Ascending aorta (tissue), 2 donors: ENCODE measurements at places on chromosomes 1 and 21. TPM values are rescaled to one million over a fixed set of nuclear protein-coding genes. Genes with fewer than 3 reads are reported as not detected.

Gene LRIG2
- total RNA-seq = 16.1 TPM

Gene RNF186
- total RNA-seq = not detected

- H3K4me1 ChIP-seq = no peaks in the 10 kb centered on the region
- H3K4me3 ChIP-seq = no peak overlapping the region
- no peak overlapping the region for H3K27ac ChIP-seq
Measured at GRCh38 chr21:40166291-40166843, 299.1 kb downstream of the PCP4 start.

GRCh38 chr1:58629031-58629462 is 52.0 kb upstream of the TACSTD2 start:
- no peaks in the 10 kb centered on the region for H3K36me3 ChIP-seq
- H3K4me3 ChIP-seq = no peak overlapping the region
- no peak overlapping the region for H3K27ac ChIP-seq
- no peak for DNase-seq
- no peaks in the 10 kb centered on the region for H3K4me1 ChIP-seq

DNA sequence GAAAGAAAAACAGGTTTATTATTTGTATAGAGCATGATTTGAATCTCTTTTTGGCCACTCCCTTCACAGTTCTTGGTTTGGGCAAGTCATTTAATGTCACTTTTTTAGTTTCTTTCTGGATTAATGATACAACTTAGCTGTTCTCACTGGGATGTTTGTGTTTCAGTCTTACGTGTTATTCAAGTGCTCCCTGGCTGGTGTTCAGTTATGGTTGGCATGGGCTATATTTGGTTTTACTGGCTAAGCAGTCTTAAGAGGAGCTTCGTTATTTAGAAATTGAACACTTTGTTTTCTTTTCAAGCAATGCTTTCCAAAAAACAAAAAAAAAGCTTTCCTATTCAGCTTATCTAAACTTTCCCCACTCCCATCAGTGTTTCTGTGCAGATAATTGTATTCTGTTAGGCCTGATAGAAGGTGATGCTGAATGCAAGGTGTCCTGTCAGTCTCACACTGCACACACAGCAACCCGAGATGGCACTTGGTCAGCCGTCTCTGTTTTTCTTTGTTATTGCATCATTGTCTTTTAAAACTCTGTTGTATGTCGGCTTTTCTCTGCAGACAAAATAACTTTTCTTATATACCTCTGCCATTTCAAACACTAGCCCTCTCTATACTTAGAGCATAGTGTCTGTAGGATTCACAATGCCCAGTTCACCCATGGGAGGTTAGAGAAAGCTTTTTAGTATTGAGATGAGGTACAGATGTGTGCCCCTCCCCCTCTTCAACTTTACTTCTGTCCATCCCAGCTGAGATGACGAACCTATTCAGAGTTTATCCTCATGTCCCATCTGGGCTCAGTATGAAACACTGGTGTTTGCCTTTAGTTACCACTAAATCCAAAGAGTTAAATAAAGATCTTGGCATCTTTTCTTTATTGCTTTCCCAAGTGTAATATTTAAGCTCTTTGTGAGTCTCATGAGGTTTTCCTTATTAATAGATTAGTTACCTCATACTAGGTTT is 80.2 kb downstream of the VPS13D start:
- H3K4me3 ChIP-seq = no peak overlapping the region
- H3K27ac ChIP-seq = peak overlapping the region; percentile 74
- H3K27me3 ChIP-seq = no peaks in the 10 kb centered on the region
- peak; percentile 87 for DNase-seq
- peaks cover 50% of the 10 kb centered on the region for H3K36me3 ChIP-seq
- peaks cover 17% of the 10 kb centered on the region for H3K4me1 ChIP-seq

DNA sequence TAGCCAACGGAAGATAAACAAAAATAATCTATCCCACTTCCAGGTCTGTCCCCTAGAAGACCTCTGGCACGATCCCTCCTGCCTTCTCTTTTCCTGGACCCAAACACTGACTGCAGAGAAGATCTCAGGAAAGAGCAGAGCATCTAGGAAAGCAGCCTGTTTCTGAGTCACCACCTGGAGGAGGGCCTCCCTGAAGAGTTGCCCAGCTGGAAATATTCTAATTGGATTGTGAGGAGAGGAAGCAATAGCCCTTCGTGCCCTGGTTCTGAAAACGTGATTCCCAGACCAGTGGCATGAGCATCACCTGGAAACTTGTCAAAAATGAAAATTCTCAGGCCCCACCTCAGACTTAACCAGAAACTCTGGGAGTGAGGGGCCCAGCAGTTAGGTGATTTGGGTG is 411.1 kb downstream of the SETD4 start:
- DNase-seq = no peak
- H3K27ac ChIP-seq = no peak overlapping the region
- no peak overlapping the region for H3K4me3 ChIP-seq
- H3K36me3 ChIP-seq = no peaks in the 10 kb centered on the region
- no peaks in the 10 kb centered on the region for H3K4me1 ChIP-seq

- no peak overlapping the region for H3K4me3 ChIP-seq
- H3K4me1 ChIP-seq = no peaks in the 10 kb centered on the region
- H3K36me3 ChIP-seq = peaks cover 22% of the 10 kb centered on the region
- no peak for DNase-seq
- H3K27ac ChIP-seq = no peak overlapping the region
Measured at GRCh38 chr1:31679676-31680230, 24.1 kb downstream of the COL16A1 start.

- DNase-seq = no peak
- H3K4me3 ChIP-seq = peak overlapping the region; percentile 63
- no peaks in the 10 kb centered on the region for H3K27me3 ChIP-seq
- H3K36me3 ChIP-seq = no peaks in the 10 kb centered on the region
Measured at GRCh38 chr1:226679853-226680516, 59.1 kb downstream of the ITPKB start.
